Activated naive CD8-positive, alpha-beta T cell treated with anti-CD3 and anti-CD28 coated beads, Interleukin-2, amount 10 ng/mL, durations not matched to agents 7 days and 5 days (primary cell): ENCODE measurements at places on chromosomes 7 and 10. TPM values are rescaled to one million over a fixed set of nuclear protein-coding genes. Genes with fewer than 3 reads are reported as not detected.

DNA sequence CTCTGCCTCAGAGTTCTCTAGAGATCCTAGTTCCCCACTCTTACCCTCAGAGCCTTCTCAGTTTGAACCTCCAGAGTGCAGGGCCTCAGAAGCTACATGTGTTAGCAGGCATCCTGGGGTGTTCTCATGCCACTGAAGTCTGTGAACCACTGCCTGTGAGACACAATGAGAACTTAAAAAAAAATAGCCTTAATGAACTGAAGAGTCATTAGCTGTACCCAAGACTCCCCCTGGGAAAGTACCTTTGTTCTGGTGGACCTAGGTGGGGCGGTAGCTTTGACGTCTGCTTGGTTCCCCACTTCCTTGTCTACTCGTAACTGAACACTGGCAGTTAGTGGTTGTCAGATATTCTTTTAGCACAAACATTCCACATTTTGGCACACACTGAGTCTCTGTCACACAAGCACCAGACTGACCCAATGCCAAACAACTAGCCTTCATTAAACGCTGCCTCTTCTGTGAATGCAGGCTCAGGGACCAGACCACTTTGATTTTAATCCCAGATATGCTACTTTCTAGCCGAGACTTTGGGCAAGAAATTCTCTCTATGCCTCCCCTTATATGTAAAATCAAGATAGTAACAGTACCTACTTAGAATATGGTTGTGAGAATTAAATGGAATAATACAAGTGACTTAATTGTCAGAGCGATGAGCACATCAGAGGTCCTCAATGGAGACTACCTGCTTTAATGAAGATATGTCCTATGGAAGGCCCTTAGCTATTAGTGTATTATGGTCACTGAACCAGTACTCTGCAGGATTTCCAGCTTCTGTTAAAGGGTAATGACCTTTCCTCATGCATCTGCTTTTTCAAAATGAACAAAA is 75.3 kb upstream of the CC2D2B start:
- peaks cover 29% of the 10 kb centered on the region for H3K4me1 ChIP-seq
- H3K27me3 ChIP-seq = no peaks in the 10 kb centered on the region
- peak overlapping the region; percentile 96 for H3K27ac ChIP-seq
- peak; percentile 39 for DNase-seq
- peaks cover 17% of the 10 kb centered on the region for H3K36me3 ChIP-seq
- H3K4me3 ChIP-seq = peak overlapping the region; percentile 80

- H3K27ac ChIP-seq = no peak overlapping the region
- no peaks in the 10 kb centered on the region for H3K36me3 ChIP-seq
- H3K4me3 ChIP-seq = no peak overlapping the region
Observed at GRCh38 chr10:61390851-61391250, 62.3 kb downstream of the TMEM26 start.

DNA sequence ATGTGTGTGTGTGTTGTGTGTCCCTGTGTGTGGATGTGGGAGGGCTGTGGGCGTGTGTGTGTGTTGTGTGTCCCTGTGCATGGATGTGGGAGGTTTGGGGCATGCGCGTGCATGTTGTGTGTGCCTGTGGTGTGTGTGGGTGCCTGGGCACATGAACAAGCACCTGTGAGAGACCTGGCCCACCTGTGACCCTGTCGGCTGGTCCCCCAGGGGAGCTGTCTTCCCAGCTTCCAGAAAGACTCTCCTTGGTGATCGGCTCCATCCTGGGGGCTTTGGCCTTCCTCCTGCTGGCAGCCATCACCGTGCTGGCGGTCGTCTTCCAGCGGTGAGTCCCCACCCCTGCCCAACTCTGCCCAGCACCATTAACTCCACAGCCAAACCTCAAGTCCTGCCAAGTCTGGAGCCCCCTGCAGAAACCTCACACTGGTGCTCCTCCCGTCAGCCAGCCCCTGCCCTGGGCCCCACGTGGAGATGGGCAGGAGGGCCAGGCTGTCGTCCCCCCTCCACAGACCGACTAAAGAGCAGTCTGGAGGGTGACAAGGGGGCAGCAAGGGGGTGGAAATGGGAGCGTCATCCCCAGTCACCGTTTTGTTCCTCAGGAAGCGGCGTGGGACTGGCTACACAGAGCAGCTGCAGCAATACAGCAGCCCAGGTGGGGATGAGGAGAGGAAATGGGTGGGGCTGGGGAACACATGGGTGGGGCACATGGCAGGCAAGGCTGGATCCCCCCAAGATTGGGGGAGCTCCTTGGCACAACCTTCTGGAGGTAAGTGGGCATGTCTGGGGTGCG is 12.7 kb downstream of the EPHB6 start:
- H3K27ac ChIP-seq = peak overlapping the region; percentile 64
- no peak overlapping the region for H3K4me3 ChIP-seq
- no peaks in the 10 kb centered on the region for H3K36me3 ChIP-seq
- no peaks in the 10 kb centered on the region for H3K27me3 ChIP-seq
- DNase-seq = no peak

- H3K4me3 ChIP-seq = peak overlapping the region; percentile 66
- peaks cover 75% of the 10 kb centered on the region for H3K4me1 ChIP-seq
Observed at GRCh38 chr10:11227103-11227502, 209.4 kb downstream of the CELF2 start.

GRCh38 chr7:28558236-28558635 is 145.9 kb downstream of the CREB5 start:
- H3K36me3 ChIP-seq = no peaks in the 10 kb centered on the region
- DNase-seq = no peak
- H3K4me1 ChIP-seq = no peaks in the 10 kb centered on the region

DNA sequence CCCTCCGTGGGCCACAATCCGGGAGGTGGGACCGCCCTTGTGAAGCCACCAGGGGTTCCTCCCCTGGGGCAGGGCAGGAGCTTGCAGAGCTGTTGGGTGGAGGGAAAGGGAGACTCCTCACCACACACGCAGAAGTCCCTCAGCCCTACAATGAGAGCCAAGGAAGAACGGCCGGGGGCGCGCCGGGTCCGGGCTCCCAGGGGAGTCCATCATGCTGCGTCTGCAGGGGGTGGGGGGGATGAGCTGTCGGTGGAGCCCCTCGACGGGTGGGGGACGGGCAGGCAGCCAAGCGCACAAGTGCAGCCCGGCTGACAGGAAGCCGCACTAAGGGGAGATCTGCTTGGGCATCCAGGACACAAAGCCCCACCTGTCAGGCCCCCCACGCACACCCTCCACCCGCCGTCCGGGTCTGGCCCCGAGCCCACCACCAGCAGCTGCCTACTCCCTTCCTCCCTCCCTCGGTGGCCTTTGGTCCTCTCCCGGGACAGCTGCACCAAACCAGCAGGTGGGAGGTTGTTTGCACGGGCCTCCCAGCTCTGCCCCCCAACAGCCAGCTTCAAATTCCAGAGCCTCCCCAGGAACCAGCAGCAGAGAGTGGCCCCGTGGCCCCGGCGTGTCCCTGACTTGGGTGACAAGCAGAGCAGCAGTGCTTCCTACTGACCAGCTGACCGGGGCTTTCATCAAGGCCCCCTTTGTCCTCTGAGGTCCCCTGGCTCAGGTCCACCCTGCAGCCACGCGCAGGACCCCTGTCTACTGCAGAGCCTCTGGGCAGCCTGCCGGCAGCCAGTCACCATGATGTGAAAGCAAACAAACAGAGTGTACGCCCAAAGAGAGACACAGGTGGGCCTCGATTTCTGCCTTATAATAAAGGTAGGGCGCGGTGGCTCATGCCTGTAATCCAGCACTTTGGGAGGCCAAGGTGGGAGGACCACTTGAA is 50.3 kb downstream of the HIP1 start:
- peaks cover 17% of the 10 kb centered on the region for H3K27me3 ChIP-seq
- no peak overlapping the region for H3K27ac ChIP-seq
- H3K36me3 ChIP-seq = no peaks in the 10 kb centered on the region
- H3K4me1 ChIP-seq = no peaks in the 10 kb centered on the region
- DNase-seq = no peak

GRCh38 chr10:5860066-5860465 is 29.6 kb downstream of the ANKRD16 start:
- no peak overlapping the region for H3K4me3 ChIP-seq
- no peaks in the 10 kb centered on the region for H3K27me3 ChIP-seq
- no peak overlapping the region for H3K27ac ChIP-seq

The MEPCE gene
- 48.5 TPM for total RNA-seq

The IGF2BP3 gene
- 0.94 TPM for total RNA-seq

The PDE6C gene
- not detected for total RNA-seq
